ENCODE measurements at places on chromosomes 5 and 9.
A peak's percentile ranks its signal among the peaks of the same experiment; 100 is the strongest.

DNA sequence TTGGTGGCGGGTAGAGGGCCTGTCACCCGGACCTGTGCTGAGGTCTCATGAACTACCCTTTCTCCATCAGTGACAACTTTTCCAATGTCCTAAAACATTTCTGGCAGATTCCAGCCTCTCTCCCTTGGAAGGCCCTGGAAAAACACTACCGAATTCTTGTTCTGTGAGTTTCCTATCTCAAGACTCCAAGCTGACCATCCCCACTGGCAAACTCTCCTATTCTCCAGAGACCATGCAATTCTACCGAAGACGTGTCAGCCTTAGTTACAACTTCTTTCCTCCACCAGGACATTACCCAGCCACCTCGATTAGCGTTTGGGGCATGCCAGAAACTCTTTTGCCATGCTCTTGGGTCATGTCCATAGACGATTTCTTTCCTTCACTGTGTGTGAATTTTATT lies 26.8 kb upstream of the GABRP start:
- no peak for DNase-seq

GRCh38 chr5:14405267-14405666 lies 176.3 kb upstream of the OTULINL start:
- no peak for DNase-seq

DNA sequence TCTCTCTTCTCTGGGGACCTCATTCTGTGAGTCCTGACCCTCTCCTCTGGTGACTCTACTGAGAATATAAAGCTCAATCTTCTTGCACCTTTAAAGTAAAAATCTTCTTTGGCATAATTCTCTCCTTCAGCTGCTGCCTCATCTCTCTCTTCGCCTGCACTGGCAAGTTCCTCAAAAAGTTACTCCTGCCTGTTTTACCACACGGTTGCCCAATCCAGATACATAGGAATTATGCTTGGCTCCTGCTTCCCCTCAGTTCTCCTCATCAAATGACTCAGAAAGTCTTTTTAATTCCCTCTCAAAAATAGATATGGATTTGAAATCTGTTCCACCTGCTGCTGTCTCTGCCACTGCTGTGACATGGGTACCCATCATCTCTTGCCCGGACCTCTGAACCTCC lies 14.4 kb upstream of the HRCT1 start:
- peak; percentile 36 for DNase-seq

GRCh38 chr5:140083120-140083519 lies 30.8 kb upstream of the PURA start:
- no peak for DNase-seq

GRCh38 chr5:169627551-169627950 lies 9.5 kb upstream of the DOCK2 start:
- DNase-seq, result no peak

GRCh38 chr5:8807636-8808035 lies 738.2 kb downstream of the SEMA5A start:
- peak; percentile 49 for DNase-seq

GRCh38 chr5:135116160-135116561 lies 82.1 kb upstream of the PITX1 start:
- DNase-seq, result no peak

DNA sequence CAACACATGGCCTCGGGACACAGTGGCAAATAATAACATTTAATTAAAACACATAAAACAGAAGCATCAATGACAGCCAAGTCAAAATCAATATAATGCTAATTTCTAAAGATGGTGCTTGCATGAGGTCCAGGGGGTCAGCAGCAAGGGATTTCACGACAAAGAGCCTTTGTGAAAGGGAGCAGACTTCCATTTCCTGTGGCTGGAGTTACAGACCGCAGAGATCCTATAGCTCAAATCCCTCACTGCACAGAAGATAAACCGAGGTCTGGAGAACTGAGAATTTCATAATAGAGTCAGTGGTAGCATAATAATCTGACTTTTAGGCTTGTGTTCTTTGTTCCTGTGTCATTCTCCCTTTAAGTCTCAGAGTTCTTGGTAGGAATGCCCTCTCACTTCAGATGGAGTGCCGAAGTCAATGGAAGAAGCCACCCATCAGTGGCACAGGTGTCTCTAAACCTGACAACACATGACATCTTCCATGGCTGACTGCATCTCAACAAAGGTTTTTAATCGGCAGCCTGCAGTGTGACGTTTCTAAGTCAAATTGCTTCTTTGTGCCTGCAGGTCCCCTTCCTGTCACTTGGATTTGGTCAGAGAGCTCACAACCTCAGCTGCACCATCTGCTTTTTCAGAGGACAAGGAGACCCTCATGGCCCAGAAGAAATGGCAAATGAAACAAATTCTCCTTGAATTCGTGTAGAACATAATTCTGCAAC lies 67.4 kb downstream of the CARTPT start:
- no peak for DNase-seq

- DNase-seq, result peak; percentile 65
Measured at GRCh38 chr5:171953860-171954701, 52.4 kb downstream of the FBXW11 start.

DNA sequence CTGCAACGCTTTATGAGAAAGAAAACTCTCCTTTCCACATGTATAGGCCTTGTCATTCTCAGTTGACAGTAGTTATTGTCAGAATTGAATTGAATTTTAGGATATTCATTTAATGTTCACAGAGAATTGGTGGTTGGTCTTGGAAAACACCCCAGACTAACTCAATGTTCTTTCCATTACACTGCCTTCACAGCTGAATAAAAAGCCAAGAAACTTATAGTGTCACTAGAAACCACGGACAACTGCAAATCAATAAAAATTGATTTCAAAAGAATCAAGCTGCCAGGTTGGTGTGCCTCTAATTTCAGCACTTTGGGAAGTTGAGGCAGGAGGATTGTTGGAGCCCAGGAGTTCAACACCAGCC lies 38.9 kb upstream of the IQGAP2 start:
- no peak for DNase-seq

DNA sequence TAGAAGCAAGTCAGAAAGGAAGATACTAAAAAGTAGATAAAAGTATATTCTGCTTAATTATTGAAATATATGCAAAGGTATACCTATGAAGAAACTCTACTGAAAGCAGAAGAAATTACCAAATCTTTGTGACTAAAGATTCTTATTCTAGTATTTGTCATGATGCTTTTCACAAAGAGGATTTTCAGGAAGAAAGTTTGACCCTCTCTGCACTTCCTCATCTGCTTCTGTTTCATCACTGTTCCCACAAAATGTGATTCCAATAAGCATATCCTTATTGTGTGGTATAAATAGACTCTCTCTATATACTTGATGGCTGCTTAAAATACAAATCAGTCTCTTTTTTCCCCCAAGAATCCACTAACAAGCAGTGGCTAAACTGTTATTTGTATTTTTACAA lies 2139.6 kb upstream of the ACO1 start:
- DNase-seq, result no peak

DNA sequence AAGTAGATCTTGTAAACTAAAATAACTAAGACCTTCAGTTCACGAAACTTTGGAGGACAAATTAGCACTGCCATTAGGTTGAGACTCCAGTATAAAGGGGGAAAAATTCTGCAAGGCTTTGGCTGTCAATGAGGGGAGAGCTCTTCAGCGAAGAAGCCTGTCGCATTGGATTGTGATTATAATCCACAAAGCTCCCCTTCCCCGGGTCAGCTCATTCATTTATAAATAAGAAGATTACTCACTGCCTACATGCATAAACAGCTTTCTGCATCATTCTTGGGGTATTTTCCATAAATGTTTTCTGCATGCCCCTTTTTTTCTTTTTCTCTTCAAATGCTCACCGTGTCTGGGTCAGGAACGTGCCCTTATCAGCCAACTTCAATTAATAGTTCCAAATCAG lies 196.7 kb downstream of the EBF1 start:
- no peak for DNase-seq

DNA sequence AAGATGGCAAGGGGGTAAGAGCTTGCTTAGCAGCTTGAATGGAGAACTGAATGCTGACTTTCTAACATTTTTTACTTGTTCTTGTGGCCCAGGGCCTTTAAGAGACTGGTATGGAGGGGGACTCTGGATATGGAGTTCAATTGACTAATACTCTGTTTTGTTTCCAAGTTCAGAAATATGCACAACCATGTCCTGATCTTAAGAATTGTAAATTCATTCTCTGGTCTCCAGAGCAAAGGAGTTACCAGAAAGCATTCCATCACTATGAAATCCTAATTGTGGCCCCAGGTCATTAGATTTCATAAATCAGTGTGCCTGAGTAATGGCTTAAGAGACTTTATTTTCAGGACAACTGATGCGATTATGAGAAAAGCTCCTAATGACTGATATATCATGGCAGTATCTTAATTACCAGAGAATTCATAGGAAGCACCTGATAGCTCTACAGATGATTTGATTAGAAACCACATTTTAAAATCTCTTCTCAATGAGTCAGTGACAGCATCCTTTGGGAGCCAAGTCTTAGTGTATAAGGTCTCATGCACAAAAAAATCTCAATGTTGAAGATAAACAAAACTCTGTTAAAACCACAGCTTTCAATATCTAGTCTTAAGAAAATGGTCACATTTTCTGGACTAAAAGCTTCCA lies 613.6 kb upstream of the KLF4 start:
- no peak for DNase-seq

DNA sequence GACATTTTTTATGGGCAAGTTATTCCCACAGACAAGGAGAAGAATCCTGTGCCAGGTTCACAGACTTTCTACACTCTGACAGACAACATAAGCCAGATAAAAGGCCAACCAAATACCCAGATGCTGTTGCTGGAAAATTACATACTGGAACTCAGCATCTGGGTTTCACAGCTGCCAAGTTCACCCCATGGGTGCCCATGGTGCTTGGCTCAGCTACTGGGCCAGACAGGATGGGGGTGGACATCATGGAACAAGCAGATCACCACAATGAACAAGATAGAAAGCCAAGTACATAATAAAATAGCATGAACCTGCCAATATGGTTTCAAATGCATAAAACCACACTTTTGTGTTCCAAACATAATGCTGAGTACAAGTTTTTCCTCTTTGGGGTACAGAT lies 999.8 kb downstream of the NR2F1-AS1 start:
- no peak for DNase-seq

- DNase-seq, result no peak
Measured at GRCh38 chr9:86706391-86706790, 240.9 kb downstream of the GAS1 start.

DNA sequence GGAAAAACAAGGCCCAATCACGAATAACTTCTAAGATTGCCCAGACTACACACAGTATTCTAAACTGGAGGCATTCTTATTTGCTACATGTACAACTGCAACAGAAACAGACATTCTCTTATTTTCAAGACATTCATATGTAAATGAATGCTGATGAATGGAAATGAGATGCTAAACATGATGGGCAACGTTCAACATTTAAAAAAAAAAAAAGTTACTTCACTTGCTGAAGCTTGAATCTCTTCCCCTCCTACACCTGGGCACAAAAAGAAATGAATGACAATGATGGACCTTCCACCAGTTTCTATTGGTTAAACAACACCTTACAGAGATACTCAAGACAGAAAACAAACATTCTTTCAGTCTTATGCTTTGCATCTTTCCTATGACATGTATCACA lies 160.5 kb downstream of the BNC2 start:
- no peak for DNase-seq

GRCh38 chr9:21994556-21995005 lies at the start of gene CDKN2B-AS1:
CDKN2B-AS1 (plus strand) TSS chr9:21994791.
- peak; percentile 87 for DNase-seq

DNA sequence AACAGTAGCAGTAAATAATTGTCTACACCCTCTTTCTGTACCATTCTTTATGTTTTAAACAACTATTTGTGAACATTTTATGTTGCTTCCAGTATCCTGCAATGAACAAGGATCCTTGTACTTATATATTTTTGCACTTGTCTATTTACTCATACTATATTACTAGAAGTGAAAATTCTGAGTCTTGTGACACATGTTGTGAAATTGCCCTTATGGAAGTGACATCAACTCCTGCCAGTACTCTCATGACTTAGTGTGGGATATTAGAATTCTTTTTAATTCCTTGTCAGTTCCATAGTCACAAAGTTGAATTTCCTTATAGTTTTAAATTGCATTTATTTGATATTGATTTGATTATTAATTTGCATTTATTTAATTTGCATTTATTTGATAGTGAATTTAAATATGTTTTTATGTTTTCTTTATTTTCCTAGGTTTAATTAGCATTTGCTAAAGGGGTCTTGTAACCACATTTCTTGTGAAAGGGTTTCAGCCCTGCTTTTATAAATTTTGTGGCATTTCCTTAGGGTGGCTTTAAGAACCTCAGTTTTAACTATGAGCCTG lies 27.7 kb downstream of the PARP8 start:
- DNase-seq, result peak; percentile 10

DNA sequence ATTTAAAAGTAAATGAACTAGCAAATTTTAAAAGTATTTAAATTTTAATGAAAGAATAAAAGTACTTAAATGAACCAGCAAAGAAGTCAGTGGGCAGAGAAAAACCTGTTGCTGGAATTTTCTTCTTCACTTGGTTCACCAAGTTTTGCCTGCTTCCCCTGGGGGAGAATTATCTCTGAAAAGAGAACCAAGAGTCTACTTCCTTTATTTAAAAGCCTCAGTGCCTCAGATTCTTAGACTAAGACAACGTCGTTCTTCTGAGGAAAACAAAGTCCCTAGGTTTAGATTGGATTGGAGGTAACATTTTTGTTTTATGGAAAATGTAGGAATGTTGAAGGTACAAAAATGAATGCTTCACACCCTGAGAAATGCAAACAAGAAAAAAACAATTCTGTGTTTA lies 7.4 kb upstream of the KLF4 start:
- DNase-seq, result no peak

DNA sequence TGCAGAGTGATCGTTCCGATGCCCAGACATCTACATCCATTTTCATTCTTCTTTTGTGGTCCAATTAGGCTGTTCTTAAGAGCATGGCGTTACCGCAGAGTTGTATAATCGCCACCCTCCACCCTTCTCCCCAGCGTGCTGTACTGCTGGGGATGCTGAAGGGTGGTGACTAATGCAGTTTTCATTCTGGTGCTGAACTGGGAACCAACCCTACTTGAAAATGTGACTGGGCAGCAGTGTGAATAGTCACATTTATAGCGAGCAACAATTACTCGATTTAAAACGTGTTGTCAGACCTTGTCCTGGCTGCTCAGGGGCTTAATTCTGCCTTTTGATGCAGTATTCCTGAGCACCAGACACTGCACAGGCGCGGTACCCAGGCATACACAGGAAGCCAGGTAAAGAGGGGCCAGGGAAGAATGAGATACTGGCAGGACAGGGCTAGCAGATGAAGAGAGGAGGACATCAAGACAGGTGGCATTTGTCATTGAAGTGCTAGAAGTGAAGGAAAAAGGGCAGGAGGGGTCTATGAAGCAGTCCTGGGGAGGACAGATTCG lies 719 bp upstream of the ISCA1 start:
- peak; percentile 94 for DNase-seq

DNA sequence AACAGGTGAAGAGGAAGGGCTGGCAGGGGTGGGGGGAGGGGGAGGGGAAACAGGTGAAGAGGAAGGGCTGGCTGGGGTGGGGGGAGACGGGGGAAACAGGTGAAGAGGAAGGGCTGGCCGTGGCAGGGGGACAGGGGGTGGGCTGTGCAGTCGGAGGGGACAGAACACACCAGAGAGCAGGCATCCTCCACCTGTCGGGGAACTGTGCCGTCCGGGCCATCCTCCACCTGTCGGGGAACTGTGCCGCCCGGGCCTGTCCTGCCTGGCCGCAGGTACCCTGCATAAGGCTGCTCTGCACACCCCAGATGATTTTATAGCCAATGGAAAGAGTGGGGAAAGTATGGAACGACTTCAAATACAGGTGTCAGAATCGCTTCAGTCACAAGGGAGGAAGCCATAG lies 32.5 kb upstream of the PPP1R26 start:
- no peak for DNase-seq
